Activated T-cell treated with anti-CD3 and anti-CD28 coated beads for 1 hour (primary cell): ENCODE measurements at places on chromosomes 12 and 14.

- no peak for DNase-seq
Observed at GRCh38 chr12:79678306-79678705, 12.5 kb downstream of the PAWR start.

GRCh38 chr14:31828946-31829868 lies 247.9 kb upstream of the ARHGAP5 start:
- no peak for DNase-seq

DNA sequence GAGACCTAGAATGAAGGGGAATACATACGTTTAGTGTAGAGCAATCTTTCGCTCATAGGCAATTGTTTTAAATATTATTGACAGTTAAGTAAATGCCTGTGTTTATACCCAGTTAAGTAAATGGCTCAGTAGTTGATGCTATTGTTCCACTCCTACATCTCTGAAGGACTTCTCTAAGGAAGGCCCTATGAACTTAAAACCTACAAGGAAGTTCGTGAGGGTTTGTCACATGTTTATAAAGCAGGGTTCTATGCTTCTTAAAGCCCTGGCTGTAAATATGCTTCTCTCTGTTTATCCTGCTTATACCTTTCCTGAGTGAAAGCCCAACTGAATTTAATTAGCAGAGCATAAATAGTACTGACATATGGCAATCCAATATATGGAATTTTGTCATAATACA lies 282.1 kb upstream of the NPAS3 start:
- no peak for DNase-seq

DNA sequence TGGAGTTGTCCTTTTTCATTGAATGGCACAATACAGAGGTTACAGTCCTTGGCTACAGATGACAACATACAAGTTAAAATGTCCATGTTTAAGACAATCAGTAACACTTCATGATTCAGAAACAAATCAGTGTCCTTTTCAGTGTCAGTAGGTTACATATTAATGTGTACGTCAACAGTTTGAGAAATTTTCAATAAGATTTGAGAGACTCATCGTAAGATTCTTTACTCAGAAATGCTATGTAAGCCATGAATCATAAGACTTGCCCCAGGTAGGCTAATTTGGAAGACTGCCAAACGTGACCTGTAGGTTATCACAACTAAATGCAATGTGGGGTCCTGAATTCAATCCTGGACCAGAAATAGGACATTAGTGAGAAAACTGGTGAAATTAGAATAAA lies 3.5 kb downstream of the RDH12 start:
- no peak for DNase-seq

DNA sequence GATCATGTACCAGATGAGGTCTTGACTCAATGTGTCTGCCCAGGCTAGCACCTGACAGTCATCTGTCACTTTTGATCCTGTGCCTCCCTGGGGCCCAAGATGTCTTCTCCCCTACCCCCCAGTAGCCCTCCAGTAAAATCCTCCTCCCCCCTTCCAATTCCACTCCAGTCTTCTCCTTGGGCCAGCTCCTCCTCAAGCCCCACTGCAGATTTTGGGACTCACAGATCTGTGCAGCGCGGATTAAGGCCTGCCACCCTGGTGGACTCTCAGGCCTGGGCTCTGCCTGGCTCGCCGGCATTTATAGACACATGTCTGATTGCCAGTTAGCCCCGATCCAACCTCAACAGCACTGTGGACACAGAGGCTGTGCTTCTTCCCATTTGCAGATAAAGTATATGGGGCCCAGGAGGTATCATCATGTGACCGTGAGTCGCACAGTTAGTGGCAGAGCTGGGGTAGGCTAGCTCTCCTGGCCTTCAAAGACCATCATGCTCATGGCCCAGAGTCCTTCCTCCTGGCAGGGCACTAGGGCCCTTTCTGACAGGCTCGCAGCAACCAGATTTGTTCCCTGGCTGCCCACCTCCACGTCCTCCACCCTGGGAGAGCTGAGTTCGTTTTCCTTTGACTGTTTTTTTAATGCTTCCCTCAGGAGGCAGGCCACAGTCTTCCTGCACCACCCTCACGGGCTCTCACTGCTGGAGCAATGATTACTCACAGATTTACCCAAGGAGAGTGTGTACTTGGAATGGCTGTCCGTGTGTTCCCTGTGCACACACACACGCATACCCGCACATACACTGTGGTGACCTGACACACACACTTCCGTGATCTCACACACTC lies 98.3 kb upstream of the DIO3 start:
- DNase-seq, result no peak

DNA sequence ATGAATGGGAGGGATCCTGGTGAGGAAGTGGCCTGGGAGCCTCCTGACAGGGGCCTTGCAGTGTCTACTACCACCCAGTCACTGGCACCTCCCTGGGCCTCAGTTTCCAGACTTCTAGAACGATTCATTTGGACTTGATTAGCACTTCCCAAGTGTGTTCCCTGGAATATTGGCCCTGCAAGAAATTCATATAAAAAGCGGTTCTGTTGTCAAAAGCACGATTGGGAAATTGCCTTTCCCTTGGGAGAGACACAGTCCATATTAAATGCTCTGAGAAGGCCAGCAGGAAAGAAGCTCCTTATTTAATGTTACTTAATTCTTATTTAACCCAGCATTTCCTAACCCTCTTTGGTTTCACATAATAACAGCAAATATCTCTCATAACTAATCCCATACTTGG lies 61.9 kb downstream of the DRAM1 start:
- DNase-seq, result no peak

DNA sequence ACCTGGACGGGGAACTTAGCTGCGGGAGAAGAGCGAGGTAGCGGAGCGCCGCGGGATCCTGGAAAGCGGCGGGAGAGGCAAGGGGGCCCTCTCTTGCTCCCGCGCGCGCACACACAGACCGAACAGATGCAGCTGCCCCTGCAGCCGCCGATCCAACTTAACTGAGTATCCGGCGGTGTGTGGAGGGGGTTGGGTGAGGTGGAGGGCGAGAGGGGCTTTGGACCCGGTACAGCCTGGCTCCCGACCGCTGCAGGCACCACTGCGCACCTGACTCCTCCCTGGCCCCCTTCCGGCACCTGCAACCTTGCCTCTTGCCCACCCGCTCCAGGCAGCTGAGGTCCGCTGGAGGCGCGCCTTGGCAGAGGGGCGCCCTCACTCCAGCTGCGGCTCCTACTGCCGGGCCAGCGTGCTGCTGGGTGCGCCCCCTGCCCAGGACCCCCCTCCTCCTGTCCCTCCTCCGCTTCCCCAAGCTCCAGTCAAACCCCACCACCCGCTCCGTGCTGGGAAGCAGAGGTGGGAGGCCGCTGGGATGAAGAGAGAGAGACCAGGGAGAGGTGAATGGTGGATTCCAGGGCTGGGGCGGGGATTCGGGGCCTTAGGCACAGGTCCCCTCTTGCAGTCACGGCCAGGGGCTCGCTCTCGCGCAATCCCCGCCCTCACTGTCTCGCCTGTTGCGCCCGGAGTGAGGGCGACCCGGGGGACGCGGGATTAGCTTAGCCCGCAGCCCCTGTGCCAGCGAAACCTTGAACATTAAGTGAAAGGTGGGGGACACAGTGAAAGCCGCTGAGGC lies 2.6 kb downstream of the DIO3 start:
- no peak for DNase-seq

DNA sequence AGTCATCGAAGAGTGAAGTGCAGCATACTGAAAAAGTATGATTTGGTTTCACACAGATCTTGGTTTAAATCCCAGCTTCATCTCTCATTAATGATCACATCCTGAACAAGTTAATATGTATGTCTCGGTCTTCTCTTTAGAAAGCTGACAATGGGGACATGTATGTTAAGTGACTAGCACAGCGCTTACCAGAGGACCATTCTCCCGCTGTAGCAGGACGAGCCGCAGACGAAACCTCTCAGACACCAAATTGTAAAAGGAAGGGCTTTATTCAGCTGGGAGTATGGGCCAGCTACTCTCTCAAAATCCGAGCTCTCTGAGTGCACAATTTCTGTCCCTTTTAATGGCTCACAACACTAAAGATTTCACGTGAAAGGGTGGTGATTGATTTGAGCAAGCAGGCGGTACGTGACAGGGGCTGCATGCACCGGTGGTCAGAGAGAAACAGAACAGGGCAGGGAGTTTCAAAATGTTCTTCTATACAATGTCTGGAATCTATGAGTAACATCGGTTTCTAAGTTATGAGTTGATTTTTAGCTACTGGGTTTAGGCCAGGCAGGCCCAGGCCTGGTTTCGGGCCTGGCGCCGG lies 682.4 kb downstream of the DIO2 start:
- no peak for DNase-seq

- no peak for DNase-seq
Observed at GRCh38 chr12:7161811-7162210, 27.7 kb upstream of the PEX5 start.

- no peak for DNase-seq
Observed at GRCh38 chr14:82055515-82056115, 522.0 kb upstream of the SEL1L start.

- DNase-seq, result no peak
Observed at GRCh38 chr14:93137864-93138263, 22.1 kb upstream of the ITPK1 start.

GRCh38 chr14:68661226-68662225 lies 131.3 kb downstream of the ZFP36L1 start:
- no peak for DNase-seq

- no peak for DNase-seq
Observed at GRCh38 chr12:13534645-13535398, 338.3 kb downstream of the EMP1 start.

DNA sequence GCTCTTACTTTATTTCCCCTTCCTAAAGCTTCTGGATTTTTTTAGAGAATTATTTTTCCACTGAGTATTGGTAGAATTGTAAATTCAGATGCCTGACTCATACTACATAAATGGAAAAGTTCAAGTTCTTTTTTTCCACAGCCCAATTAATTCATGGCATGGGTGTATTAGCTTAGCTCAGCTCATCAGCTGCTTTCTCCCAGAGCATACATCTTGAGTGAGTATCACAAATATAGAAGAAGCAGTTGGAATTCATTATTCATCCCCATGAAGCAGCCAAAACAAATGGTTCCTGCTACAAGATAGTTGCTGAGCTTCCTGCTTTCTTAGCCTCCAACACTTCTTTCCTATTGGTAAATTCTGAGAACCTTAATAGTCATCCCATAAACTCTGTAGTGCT lies 105.1 kb downstream of the C12orf50 start:
- no peak for DNase-seq

DNA sequence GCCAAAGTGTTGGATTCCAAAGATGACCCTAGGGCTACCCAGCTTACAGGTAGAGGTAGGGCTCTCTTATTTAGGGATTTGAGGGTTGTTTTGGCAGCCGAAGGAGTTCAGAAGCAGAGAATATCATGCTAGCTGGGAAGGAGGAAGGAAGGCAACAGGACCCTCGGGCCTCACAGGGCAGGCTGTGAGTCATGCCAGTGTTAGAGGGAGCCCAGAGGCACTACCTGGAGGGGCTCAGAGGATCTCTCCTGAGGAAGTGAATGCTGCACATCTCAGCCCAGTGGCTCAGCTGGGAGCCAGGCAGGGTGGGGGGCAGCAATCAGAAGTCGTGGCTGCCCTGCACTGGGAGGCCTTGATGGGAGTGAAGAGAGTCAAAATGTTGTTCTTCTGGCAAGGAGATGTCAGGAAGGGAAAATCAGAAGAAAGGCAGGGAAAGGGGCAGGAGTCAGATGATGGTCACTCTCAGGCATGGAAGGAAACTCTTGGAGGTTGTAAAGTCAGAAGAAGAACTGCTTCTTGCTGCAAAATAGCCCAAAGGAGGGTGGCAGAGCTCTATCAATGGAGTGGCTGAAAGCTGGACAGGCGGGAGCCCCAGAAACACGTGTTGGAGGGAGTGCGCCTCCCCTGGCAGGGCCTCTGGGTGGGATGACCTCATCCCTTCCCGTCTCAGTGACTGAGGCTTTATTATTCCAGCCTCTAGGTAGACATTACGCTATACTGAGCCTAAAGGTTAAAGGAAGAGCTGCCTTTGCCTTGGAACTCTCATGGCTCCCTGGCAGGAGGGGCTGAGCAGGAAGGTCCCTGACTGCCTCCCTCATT lies 141.3 kb downstream of the SMOC1 start:
- DNase-seq, result no peak

DNA sequence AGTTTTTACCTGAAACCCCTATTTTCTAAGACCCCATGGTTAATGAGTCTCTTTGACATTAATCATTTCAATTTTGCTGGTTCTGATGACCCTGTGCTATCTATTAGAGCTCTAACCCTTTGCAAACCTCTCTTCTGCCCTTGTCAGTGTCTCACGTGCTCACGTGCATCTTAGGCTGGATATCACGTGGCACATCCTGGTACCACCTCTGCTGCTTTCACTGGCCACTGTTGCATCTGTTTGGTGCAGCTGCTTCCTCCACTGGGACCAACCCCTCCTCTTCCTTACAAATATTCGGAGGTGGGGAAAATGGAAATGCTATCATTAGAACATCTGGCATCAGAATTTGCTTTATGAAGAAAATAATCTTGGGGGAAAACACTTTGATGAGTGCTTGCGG lies 119.6 kb downstream of the CRADD start:
- DNase-seq, result no peak

DNA sequence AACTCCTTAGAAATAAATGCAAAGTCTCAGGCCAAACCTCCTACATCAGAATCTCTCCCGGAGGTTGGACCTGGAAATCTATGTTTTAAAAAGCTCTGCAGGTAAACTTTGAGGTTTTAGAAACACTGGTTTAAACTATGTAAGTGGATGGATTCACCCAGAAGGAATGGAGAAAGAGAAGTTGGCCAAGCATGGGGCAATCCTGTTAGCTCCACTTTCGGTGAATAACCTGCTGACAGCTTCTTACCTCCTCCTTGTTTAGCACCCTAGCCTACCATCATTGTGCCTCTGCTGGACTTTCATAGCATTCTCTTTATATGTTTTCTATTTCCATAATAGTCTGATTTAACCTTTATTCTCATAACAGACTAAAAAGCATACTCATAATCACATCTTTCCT lies 3.0 kb upstream of the ARHGDIB start:
- no peak for DNase-seq

- DNase-seq, result no peak
Observed at GRCh38 chr14:81200054-81200453, 20.7 kb downstream of the GTF2A1 start.

DNA sequence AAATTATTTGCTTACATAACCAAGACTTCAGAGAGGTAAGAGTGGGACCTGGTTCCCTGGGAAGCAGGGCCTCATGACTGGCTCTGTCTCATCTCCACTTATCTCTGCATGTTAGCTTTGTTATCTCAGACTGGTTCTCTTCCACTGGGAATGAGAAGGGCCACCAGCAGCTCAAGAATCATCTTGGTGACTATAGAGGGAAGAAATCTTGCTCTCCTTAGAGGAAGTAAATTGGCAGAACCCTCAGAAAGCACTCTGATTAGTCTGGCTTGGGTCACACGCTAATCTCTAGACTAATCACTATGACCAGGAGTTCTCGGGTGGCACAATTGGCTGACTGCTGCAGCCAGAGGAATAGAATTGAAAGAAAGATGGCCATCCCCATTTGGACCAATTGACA lies 110.8 kb upstream of the KRAS start:
- no peak for DNase-seq

GRCh38 chr12:59164991-59165718 lies 244.9 kb upstream of the LRIG3 start:
- no peak for DNase-seq

GRCh38 chr12:123142921-123143735 lies 7.8 kb downstream of the PITPNM2 start:
- no peak for DNase-seq

- no peak for DNase-seq
Observed at GRCh38 chr12:21697904-21698630, 40.4 kb upstream of the LDHB start.

- DNase-seq, result no peak
Observed at GRCh38 chr12:116677202-116677661, 60.6 kb downstream of the SPRING1 start.

GRCh38 chr12:58313091-58313855 lies 371.9 kb downstream of the ATP23 start:
- DNase-seq, result no peak
